ENCODE measurements at places on chromosomes 6 and 20.

DNA sequence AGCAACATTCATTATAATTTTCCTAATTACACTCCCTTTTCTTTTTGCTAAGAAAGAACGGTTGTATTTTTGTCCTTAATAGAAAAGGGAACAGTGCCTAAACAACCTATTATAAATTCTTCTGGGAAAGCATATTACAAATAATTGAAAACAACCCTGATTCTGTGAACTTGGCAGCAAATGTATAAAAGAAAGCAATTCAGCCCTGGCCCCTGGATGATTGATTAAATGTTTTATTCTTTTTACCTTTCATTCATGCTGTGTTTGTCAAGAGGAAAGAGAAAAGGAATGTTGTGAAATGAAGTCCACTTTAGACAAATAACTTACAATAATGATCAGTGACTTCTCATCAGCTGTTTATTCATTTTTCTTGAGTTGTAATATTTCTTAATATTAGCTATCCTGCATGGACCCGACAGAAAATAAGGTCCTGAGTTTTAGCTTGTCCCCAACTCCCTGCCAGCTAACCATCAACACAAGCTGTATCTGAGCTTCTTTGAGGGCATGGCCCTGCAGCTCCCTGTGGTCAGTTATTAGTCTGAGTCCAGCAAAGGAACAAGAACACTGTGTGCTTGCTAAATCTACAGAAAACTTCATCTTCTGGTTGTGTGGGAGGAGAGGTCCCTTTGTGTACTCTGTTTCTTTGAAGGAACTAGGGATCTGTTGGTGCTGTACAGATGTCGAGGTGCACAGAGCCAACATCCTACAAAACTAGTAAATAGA is 248.2 kb downstream of the LAMA2 start:
- DNase-seq = peak; percentile 4

DNA sequence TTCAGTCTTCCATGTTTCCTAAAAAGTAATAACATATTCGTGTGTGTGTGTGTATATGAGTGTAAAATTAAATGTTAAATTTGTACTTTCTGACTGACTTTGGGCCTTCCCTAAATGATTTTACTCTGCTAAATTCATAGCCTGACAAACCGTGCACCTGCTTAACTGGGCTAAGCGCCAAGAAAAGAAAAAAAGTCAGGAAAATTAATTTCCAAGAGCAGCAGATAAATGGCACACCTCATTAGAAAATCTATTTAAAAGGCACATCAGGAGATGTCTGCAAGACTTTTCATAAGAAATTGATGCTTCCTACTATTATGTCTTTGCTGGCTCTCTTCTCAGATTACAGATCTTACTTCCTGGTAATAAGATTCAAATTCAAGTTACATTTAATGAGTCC is 72.4 kb downstream of the TRDN start:
- no peak for DNase-seq

DNA sequence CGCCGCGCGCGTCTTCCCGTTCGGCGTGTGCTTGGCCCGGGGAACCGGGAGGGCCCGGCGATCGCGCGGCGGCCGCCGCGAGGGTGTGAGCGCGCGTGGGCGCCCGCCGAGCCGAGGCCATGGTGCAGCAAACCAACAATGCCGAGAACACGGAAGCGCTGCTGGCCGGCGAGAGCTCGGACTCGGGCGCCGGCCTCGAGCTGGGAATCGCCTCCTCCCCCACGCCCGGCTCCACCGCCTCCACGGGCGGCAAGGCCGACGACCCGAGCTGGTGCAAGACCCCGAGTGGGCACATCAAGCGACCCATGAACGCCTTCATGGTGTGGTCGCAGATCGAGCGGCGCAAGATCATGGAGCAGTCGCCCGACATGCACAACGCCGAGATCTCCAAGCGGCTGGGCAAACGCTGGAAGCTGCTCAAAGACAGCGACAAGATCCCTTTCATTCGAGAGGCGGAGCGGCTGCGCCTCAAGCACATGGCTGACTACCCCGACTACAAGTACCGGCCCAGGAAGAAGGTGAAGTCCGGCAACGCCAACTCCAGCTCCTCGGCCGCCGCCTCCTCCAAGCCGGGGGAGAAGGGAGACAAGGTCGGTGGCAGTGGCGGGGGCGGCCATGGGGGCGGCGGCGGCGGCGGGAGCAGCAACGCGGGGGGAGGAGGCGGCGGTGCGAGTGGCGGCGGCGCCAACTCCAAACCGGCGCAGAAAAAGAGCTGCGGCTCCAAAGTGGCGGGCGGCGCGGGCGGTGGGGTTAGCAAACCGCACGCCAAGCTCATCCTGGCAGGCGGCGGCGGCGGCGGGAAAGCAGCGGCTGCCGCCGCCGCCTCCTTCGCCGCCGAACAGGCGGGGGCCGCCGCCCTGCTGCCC is 1.1 kb downstream of the SOX4 start:
- peak; percentile 76 for DNase-seq

- DNase-seq = peak; percentile 9
Observed at GRCh38 chr20:11676630-11677287, 240.9 kb upstream of the BTBD3 start.

DNA sequence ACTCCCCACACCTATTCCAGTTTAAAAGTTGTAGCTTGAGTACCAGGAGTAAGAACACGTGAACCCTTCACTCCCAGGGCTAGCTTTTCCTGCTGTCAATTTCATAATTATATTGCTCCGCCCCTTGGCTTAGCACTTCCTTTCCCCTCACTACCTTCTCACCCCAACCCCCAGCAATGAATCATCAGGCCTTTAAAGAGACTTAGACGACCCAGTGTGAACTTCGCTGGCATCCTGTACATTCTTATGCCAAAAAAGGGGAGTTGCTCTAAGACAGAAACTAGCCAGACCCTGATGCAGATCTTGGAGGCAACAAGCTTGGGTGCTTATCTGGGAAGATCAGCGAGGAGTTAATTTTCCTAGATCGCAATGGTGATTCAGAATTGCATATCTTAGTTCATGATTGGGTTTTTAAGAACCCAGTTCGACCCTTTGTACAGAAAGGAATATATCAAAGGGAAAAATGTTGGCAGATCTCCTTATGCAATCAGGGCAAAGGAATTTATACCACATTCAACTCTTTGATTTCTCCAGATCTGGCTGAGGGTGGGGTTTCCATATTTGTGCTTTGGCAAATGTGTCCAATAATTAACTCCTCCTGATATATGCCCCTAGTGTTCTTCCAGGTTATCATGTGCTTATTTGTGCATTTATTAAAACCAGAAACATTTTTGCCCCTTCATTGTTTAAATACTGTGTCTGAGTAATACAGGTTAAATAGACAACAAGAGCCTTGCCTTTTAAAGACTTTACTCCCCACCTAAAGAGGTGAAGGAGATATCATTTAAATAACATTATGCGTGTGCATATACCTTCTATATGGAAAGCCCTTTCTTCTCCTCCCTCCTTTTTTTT is 8.1 kb upstream of the ATXN1 start:
- no peak for DNase-seq

DNA sequence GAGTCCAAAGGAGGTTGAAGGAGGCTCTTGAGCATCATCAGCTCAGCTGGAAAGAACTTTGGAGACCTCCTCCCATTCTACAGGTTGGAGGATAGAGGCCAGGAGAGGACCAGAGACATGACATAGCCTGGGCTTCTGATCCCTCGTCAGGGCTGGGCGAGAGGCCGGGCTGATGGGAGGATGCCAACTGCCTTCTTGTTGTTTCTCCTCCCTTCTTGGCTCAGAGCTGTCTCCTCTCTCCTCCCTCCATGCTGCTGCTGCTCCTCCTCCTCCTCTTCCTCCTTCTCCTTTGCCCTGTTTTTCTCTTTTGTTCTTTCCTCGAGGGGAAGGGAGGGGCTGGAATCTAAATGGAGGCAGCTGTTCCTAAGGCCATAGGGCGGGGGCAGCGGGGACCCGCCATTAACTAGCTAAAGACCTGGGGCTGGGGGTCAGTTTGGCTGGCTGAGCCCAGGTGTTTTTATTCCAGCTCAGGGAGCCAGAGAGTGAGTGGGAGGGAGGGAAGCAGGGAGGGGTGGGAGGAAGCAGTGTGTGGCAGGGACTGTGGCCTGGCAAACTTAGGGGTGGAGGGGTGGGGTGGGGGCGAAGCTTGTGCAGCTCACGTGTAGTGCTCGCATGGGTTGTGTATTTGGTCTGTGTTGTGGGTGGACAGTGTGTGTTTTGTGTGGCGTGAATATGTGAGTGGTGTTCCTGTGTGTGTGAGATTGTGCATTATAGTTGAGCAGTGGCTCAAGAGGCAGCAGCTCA is 84.8 kb downstream of the CD40 start:
- DNase-seq = peak; percentile 41

All from thyroid gland (tissue), 4 donors.